Erythroblast (primary cell): ENCODE measurements at places on chromosomes 5 and 9.
A peak's percentile ranks its signal among the peaks of the same experiment; 100 is the strongest.

- no peak for DNase-seq
These were observed 63.9 kb downstream of the C9orf152 start for GRCh38 chr9:110143950-110144545.

- no peak for DNase-seq
These were observed 91.9 kb upstream of the OTULINL start for GRCh38 chr5:14489643-14490042.

GRCh38 chr9:19429595-19429994 lies 20.8 kb downstream of the ACER2 start:
- DNase-seq = no peak

GRCh38 chr9:123380852-123381705 lies 25.1 kb downstream of the CRB2 start:
- no peak for DNase-seq

GRCh38 chr9:18441261-18441660 lies 32.7 kb upstream of the ADAMTSL1 start:
- no peak for DNase-seq

GRCh38 chr5:132675936-132676689 lies 2.3 kb downstream of the IL4 start:
- no peak for DNase-seq

- no peak for DNase-seq
These were observed 871 bp downstream of the GLE1 start for GRCh38 chr9:128505414-128505765.

GRCh38 chr9:114167591-114168091 lies 12.3 kb downstream of the COL27A1 start:
- no peak for DNase-seq

GRCh38 chr5:138936225-138936967 lies 61.3 kb upstream of the LRRTM2 start:
- DNase-seq = no peak

DNA sequence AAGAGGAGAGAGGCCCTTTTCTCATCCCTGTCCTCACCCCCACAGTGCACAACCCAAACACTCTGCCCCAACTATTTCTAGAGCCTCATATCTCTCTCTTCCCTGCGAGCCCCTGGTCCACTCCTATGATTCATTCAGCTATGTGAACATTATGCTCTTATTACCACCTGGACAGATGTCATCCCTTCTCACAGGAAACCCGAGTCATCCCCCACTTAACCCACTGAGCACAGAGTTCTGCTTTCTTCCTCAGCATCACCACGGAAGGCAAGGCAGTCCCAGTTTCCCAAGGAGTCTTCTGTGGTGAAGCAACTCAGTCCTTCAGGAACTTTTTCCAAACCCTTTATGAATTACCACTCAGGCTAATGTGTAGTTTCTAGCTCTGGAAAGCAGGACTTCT lies 1.3 kb downstream of the DNAI1 start:
- DNase-seq = no peak

- no peak for DNase-seq
These were observed 3.6 kb downstream of the SPAAR start for GRCh38 chr9:35912791-35913400.

GRCh38 chr5:60147791-60148190 lies 254.3 kb upstream of the PDE4D start:
- DNase-seq = no peak

DNA sequence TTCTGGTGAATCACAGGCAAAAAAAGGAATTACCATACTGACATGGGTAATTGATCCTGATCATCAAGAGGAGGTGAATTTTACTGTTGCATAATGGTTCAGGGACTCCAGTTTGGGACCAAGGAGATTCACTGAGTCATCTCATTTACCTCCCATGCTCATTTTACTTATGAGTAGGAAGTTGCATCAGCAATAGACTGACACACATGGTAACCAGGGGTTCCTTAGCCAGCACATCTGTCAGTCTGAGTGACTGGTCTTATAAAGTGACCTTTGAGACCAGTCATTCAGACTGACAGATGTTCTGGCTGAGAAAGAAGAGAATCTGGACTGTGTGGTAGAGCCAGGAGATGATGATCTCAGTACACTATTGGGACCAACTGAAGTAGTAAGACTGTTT lies 384.6 kb upstream of the CD180 start:
- DNase-seq = no peak

DNA sequence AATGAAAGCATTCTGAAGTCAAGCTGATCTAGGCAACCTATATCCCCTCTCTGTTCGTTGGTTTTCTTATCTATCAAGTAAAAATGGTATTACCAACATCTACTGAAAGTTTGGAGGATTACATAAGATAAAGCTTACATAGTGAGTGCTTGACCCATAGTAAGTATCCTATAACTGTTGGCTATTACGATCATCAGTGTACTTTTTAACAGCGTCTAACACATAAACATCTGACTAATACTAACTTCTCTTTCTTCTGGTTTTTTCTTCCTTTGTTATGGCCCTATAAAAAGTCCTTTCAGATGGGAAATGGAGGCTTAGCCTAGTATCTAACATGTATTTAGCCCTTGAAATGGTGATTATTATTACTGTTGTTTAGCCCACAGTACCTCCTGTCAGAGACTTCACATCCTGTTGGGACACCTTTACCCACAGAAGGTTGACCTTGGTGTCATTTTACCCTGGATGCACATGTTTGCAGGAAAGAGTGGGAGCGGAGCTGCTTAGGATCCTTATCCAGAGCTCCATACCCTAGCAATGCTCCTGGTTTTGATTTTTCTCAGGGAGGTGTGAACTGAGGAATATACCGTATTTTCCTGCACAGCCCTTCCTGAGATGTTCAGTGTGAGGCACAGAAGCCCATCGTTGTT lies 6.0 kb downstream of the INSYN2B start:
- no peak for DNase-seq

- no peak for DNase-seq
These were observed 104.0 kb upstream of the BOD1 start for GRCh38 chr5:173720286-173720952.

DNA sequence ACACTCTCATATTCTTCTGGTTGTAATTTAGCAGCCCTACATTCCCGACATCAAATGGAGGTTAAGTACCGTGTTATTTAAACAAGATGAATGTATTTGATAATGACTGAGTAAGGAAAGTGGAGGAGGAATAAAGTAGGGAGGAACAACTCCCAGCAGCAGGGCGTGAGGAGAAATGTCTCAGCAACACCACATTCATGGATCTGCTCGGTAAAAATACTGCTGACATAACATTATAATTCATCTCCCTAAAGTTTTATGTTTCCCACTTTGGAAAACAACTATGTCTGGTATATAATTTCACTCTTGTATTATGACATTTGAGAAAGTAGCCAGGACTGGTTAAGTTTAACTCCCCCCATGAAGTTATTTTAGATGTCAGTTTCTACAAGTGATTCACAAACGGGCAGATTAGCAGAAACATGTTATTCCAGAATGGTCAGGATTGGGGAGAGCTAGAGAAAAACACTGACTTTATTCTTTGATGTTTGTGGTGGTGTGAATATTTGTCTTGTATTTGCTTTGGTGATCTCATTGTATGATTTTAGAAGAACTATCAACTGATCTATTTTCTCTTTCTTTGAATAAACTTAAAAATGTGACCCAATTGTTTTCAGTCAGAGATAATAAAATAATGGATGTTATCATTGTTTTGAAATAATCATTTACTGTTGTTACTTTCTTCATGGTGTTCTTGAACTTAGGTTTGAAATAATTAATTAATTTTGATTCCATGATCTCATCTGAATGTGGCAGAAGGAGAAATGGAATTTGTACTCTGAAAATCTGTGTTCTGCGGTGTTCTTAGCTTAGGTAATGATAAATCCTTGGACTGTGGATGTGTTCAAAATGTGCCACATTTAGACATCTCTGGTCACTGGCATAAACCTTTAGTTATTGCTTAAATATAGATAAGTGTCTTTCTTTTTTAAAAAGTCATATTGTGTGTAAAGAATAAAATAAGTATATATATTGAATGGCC lies 303.6 kb upstream of the ZNF608 start:
- no peak for DNase-seq

GRCh38 chr5:119022017-119022745 lies 33.8 kb upstream of the DTWD2 start:
- DNase-seq = peak; percentile 40

GRCh38 chr5:175443514-175444059 lies 395 bp downstream of the DRD1 start:
- no peak for DNase-seq

DNA sequence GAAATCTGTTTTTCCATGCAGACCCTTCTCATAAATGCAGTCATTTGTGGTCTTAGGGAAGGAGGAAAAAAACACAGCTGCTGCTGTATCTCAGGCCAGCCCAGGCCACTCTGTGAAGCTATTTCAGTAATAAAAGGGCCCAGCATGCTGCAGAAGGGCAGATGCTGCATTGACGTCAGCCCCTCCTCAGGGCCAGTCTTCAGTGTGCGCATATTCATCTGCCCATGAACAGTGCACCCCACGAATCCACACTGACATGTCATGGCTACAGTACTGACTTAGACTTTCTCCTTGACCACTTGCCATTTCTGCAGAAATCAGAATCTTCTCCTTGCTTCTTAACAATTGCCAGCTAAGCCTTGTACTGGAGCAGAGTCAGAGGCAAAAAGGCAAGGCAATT lies 304.7 kb downstream of the GABRG2 start:
- DNase-seq = no peak

GRCh38 chr5:91436241-91436640 lies 53.1 kb upstream of the ARRDC3 start:
- no peak for DNase-seq

DNA sequence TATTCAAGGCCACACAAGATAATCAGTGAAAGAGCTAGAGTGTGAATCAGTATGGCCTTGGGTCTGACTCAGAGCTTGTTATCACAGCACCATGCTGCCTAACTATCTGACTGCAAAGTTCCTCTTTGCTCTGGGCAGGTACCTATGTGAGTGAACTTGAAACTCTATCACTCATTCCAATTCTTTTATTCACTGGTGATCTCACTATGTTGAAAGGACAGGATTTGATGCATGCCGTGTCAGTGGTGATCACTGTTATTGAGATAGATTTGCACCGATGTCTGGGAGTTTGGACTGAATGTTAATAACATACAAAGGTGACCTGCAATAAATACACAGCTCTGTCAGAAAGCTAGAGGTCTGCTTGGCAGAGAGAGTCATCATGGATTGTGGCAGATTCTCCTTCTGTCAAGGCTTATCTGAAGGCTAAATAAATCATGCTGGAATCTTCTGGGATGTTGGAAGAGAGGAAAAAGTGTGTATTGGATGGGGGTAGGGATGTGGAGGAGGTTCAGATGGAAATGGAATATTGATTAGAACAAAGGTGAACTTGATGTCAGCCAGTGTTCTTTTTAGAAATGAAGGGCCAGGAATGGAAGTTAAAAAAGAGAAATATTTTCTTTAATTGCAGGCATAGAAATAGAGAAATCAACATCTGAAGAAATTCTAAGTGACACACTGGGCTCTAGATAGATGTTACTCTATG lies 91.8 kb upstream of the TNC start:
- no peak for DNase-seq

DNA sequence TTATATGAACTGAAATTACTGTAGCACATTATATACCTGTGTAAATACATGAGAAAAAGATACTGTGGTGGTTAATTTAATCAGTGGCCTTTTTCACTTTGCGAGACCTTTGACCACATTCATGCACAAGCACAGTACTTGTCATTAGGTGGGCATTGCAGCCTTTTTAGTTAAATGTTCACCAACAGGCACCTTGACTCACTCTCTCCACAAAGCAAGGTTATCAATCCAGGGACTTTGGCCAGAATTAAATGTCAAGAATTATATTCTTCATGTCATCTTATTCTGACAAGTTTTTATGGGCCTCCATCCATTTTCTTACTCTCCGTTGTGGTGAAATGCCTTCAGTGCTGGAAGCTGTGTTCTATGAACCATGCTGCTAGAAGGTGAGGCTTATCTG lies 72.2 kb downstream of the AOPEP start:
- DNase-seq = no peak

- no peak for DNase-seq
These were observed 51.4 kb upstream of the GRHPR start for GRCh38 chr9:37370968-37371563.

GRCh38 chr5:14410394-14411201 lies 171.0 kb upstream of the OTULINL start:
- no peak for DNase-seq

- DNase-seq = no peak
These were observed 43.6 kb downstream of the JADE2 start for GRCh38 chr5:134568761-134569695.

DNA sequence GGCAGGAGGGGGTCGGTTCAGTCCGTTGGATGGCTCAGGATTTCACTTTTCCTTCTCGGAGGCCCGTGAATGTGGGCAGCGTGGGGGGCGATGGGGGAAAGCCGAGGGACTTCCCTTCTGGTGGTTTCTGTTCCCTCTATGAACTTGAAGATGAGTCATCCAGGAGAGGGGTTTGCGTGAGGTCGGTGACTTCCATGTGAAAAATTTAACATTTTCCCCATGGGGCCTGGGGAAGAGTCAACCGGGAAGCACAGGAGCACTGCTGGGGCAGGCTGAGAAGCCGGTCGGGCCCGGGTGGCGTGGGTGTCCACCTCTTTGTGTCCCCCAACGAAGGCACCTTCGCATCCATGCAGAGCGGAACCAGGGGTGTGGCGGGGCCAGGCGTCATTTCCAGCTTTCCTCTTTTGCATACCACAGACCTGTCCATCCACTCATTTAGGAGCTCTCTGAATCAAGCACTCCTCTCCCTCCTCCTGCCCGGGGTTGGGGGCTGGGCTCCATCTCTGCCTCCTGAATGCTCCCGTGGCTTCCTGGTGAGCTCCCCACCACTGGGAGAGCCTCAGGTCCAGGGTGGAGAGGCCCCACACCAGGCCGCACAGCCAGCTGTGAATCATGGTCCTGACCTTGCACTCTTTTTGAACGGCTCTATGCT lies 68.4 kb downstream of the ANKRD33B start:
- no peak for DNase-seq

DNA sequence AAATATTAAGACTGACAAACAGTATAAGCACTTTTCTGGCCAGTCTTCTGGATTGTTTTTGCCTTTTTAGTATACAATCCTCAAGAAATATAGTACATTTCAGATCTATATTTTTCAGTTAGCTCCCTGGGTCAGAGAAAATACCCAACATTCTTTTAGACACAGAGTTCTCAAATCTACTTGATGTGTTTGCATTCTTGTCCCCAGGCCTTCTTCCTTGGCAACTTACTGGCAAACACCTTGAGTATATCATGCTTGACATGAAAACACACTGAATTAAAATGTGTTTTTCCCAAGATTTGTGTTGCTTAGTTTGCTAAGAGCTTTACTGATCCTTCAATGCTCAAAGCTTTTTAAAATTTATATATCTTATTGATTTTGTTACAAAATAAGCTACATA lies 1413.1 kb upstream of the CDH9 start:
- DNase-seq = no peak

GRCh38 chr9:126499005-126499910 lies 114.5 kb upstream of the LMX1B start:
- peak; percentile 20 for DNase-seq
